ENCODE measurements at places on chromosomes 3 and 15.

GRCh38 chr15:77493324-77493907 is 72.7 kb downstream of the HMG20A start:
- DNase-seq: no peak

DNA sequence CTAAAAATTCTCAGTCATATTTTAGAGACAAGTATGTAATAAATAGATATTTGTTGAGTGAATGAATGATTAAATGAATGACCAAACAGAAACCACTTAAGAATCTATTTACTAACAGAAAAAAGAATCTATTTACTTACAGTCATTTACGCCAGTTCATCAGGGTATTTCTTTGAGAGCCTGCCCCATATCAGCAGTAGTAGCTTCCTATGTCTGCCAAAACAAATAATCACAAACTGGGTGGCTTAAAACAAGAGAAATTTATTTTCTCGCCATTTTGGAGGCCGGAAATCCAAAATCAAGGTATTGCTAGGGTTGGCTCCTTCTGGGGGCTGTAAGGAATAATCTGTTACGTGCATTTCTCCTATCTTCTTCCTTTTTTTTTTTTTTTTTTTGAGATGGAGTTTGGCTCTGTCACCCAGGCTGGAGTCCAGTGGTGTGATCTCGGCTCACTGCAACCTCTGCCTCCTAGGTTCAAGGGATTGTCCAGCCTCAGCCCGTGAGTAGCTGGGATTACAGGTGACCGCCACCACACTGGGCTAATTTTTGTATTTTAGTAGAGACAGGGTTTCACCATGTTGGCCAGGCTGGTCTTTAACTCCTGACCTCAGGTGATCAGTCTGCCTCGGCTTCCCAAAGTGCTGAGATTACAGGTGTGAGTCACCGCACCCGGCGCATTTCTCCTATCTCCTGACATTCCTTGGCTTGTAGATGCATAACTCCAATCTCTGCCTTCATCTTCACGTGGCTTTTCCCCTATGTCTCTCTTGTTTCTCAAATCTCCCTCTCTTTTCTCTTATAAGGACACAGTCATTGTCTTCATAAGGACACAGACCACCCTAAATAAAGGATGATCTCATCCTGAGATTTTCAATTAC is 65.2 kb upstream of the SPPL2A start:
- DNase-seq: no peak

DNA sequence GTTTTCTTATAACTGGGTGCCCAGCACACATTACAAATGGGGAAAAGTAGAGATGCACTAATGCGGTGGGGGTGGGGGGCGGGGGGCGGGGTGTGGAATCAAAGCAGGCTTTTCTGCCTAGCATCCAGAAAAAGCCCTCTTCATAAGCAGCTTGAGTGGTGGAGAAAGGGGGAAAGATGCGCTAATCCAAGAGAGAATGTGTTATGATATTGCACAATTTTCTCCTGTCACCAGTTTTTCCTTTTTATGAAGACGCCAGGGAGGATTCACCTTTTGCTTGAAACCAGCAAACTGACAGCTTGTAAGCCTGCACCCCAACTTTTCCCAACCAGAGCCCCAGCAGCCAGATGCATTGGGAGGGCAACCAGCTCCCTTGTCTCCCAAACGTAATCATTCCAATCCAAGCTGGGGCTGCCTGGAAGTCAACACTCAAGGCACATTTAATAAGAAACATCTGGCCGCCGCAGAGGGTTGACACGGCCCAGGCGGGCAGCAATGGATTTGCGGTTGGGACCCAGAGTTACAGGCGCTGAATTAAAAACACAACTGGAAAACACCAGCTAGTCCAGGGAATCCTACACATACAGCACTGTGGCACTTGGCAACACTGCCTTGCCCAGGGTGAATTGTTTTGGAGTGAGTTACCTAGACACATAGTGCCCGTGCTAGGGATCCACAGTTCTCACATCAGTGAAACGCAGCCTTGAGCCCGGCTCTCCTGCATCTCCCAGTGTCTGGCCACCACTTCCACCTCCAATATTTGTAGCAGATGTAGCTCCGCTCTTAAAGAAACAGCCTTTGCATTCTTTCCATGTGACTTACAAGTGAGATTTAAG is 218.5 kb upstream of the PRICKLE2 start:
- no peak for DNase-seq

DNA sequence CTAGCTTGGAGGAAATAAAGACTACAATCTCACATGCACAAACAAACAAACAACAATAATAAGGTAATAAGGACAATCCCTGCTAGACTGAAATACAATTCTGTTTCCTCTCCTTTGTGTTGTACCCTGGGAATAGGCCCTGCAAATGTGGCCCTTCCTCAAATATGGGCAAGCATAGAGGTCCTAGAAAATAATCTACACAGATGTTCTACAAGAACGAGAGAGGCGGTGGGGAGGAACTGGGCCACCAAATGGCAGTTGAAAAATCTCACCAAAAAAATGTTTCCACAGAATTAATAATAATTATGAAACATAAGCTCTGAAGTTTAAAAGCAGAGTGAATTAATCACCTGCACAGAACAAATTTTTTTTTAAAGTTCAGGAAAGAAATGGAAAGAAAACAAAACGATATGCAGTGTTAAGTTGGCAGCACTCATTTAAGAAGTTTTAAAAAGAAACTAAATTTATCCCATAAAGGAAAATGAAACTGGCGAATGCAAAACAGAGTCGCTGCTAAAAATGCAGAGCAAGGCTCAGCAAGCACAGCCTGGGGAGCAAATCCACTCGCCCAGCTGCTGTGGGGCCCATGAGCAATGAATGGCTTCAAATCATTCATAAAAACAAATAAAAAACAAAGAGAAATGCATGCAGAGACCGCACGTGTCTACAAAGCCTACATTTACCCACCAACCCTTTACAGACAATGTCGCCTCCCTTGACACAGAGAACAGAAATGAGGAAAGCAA is 475.4 kb downstream of the OCA2 start:
- DNase-seq: no peak

DNA sequence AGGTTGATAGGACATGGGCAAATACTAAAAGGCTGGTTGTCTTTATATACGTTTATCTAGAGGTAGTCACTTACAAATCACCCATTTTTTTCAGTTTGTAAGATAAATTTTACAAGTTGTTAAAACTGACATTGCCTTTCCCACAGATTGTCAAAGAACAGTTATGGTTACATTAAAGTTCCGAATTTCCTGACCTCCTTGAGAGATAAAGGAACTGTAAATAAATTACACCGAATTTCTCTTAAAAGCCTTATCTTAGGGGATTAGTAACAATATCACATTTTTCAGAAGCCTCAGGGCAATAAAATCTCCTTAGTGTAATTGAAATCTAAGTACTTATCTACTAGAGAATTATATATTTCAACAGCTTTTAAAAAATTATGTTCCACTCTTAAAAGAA is 49.5 kb downstream of the ZPLD1 start:
- DNase-seq: no peak

GRCh38 chr3:15958692-15959433 is 161.1 kb upstream of the ANKRD28 start:
- DNase-seq: no peak

DNA sequence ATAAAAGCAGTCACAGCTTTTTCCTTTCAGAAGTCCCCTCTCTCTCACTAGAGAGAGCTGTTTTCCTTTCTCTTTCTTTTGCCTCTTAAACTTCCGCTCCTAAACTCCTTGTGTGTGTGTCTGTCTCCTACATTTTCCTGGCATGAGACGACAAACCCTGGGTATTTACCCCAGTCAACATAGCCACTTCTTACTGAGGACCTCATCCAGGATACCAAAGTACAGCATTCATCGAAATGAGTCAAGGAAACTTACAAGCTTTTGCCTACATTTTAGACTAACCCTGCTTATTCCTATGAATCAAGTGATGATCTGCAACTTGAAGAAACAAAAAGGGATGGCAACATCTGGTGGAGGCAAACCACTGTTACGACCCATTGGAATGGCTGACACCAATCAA is 16.7 kb downstream of the PATL2 start:
- DNase-seq: no peak

DNA sequence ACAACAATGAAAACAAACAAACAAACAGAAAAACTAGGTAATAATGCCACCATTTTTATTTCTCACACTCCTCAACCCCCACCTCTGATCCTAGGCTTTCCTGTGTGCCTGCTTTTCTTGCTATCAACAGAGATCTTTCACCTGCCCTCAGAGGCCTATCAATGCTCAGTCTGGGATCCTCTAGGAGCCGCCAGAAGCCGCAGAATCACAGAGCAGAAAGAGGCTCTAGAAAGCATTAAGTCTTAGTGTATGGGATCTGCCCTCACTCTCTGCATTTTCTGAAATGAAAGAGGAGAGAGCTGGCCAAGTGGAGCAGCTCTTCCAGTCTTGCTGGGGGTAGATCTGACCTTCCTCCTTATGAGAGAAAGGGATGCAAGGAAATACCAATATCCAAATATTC is 306.8 kb downstream of the TUSC7 start:
- no peak for DNase-seq

- DNase-seq: no peak
Observed at GRCh38 chr3:170813266-170813665, 56.7 kb downstream of the RPL22L1 start.

GRCh38 chr15:59276225-59277178 is 69.9 kb downstream of the LDHAL6B start:
- no peak for DNase-seq

DNA sequence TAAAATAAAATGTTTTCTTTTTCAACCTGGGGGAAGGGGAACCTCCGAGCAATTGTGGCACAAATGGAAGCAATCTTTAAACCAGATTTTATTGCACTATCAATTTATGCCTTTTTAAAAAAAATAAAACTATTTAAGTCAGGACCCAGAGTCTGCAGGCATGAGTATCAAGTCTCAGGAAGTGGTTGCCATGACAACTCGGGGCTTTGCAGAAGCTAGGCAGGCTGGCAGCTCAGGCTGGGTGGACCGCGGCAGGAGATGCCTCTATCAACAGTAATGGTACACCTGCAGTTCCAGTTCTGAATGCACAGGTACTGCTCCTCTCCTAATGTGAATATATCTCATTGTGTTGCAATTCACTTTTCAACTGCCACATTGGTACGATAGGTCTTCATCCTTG is 447.7 kb downstream of the GABRG3 start:
- no peak for DNase-seq

- no peak for DNase-seq
Observed at GRCh38 chr3:18679238-18679637, 254.1 kb upstream of the SATB1 start.
